ENCODE measurements at places on chromosomes 4 and X.

DNA sequence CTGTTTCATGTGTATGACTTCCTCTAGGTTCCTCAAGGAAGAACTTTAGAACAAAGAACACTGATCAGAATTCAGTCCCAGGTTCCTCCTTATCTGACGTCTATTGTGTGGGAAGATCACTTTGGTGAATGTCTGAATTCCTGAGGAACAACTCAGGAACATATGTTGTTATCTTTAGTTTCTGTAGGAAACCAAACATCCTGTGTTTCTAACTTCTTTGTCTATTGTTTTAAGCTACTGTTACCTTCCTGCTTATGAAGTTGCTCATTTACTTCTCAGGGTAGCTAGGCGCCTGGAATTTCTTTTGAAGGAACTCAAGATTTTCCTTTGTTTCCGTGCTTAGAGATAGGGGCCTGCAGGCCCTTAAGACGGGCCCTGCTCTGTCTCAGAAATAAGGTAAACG lies 46.2 kb downstream of the MAGEB5 start:
- no peak for DNase-seq

- DNase-seq: no peak
Observed at GRCh38 chr4:55947912-55948725, 626 bp upstream of the CEP135 start.

- DNase-seq: no peak
Observed at GRCh38 chrX:9438933-9439494, 25.8 kb upstream of the TBL1X start.

GRCh38 chr4:80812145-80812544 lies 218.4 kb upstream of the BMP3 start:
- DNase-seq: no peak

DNA sequence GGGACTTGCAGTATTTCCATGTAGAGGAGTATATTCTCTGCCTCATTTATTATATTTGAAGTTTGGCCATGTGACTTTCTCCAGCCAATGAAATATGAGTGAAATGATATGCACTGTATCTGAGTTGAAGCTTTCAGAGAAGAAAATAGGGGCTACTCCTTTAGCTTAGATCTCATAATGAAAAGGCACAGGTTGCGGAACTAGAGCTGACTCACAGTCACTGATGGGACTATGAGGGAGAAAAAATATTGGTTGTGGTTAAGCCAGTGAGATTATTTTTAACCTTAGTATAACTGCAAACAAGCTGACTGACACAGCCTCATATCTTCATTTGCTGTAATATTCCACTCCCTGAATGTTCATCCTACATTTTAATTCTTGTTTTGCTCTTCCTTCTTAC lies 1104.3 kb downstream of the RPA4 start:
- DNase-seq: no peak

GRCh38 chr4:66376921-66377320 lies 706.6 kb upstream of the EPHA5 start:
- no peak for DNase-seq

- DNase-seq: no peak
Observed at GRCh38 chr4:148057516-148057915, 325.6 kb downstream of the ARHGAP10 start.

DNA sequence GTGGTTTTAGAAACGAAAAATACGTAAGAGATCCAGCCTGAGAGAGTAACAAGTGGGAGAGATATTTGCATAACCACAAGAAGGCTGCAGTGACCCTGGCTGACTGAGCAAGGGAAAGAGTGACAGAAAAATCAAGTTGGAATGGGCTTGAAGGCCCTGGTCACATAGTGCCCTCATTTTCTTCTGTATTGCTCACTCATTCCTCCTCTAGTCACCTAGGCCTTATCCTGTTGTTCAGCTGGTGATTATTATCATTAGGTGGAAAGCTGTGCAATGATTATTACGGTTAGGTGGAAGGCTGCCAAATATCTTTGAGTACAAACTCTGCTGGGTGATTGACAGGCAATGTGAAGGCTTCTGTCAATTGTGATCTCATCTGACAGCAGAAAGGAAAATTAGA lies 2384.1 kb downstream of the PCDH7 start:
- DNase-seq: no peak

- no peak for DNase-seq
Observed at GRCh38 chrX:137855490-137855889, 289.6 kb downstream of the ZIC3 start.

DNA sequence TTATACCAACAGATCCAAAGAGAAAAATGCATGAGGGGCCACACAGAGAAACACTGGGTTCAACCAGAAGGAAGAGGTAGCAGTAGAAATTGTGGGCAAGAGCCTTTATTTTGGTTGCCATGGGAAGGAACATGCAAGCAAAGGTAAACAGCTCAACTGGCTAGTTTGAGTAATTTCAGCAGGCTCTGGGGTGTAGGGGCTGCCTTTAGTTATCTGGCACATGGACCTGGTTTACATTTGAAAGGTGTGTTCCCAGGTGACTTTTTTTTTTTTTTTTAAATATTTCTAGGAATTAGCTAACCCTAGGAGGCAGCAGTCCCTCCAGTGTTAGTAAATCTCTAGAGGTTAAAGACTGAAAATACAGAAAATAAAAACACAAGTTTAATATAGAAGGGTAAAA lies 481.9 kb downstream of the ACTRT1 start:
- no peak for DNase-seq

DNA sequence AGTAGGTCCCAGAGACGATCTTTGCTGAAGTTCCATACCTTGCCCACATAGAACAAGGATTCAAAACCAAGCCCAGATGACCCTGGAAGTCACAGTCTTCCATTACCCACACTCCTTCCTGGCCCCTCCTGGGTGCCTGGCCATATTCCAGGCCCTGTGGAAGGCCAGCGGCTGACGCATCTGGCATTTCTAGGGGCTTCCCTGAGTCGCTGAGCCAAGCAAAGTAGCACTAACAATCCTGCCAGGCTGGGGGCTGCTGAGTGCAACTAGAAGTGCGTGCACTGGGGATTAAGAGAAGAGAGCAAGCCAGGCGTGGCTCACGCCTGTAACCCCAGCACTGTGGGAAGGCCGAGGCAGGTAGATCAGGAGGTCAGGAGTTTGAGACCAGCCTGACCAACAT lies 175.2 kb upstream of the CPEB2 start:
- no peak for DNase-seq

GRCh38 chr4:14787894-14788293 lies 214.4 kb upstream of the CPEB2 start:
- DNase-seq: no peak

DNA sequence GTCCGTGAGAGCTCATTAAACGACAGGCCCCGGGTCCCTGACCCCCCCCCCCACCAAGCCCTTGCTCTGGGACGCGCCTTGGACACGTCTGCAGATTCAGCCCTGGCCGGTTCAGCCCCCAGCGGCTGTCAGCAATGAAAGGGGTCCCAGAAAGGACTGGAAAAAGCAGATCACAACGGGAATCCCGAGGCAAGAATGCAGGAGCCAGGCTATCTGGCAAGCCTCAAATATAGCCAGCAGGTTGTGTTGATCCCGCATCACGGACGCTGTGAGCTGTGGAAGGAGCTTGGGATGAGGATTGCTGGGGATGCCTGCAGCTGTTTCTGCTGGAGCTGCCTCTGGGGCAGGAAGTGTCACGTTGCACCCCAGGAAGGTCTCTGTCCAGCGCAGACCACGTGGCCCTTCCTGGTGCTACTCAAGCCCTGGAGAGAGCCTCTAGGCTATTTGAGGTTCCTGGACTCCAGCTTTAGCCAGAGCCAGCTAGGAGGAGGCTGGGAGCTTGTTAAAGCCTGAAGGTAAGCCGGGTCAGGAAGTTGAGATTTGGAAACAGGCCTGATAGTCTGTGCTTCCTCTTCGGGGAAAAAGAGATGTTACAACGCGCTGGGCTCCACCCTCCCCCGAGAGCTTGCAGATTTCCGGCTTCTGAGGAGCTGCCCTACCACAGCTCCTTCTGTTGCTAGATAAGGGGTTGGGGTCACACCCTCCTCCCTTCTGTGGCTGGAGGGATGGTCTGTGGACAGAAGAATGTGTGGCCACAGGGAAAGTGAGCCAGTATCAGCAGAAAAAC lies 19.3 kb upstream of the CSF2RA start:
- DNase-seq: no peak

- DNase-seq: no peak
Observed at GRCh38 chr4:108662629-108663028, 12.2 kb downstream of the OSTC start.

DNA sequence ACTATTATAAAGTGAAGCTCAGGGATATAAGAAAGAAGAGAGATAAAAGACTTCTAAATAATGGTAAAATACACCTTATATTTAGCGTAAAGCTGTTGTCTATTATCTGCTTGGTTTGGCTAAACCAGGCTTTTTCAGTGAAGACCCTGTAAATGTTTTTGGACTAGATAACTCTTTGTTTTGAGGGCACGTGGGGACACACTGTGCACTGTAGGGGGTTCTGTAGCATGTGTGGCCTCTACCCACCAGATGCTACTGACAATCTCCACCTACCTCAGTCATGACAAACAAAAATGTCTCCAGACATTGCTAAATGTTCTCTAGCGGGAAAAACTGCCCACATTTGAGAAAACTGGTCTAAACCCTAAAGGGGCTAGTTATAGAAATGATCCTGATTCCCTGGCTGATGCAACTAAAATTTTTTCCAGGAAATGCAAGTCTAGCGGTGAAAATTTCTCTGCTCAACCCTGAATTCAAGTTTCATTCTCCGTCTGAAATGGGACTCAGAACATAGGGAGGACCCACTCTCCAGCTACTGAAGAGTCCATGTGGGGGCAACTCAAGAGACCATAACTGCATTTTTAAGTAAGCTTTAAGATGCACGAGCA lies 355.2 kb upstream of the RASGEF1B start:
- DNase-seq: no peak

GRCh38 chr4:89604951-89605350 lies 232.0 kb downstream of the SNCA start:
- no peak for DNase-seq

DNA sequence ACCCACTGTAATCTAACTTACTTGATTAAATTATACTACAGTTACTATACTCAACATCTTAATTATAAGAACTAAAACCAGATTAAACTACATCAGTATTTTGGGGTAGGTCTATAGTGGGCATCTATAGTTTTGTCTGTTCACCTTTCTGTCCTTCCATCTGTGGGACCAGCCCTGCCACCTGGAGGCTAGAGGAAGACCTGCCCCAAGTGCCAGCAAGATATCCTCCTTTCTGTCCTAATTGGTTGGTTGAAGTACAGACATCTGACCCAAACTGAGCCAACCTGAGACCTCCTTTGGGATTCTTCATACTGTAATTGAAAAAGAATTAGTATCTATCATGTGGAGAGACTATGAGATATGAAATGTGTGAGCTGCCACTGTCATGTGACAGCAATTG lies 172.2 kb upstream of the TLL1 start:
- DNase-seq: no peak

DNA sequence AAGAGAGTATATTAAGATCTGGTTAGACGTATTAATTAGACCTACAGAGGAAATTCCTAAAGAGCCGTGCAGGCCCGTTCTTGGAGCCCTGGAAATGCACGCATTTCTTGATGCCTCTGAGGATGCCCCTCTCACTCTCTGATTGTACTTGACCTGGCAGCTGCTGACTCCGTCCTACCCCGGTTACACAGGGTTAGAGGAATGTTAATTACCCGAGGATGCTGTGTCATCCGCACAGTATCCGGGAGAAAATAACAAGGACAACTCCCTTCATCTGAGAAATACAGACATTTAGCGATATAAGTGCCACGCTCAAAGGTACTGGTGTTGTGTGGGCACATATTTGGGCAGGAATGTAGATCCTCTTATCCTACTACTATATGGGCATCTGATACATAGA lies 404.6 kb upstream of the FAT1 start:
- DNase-seq: no peak

DNA sequence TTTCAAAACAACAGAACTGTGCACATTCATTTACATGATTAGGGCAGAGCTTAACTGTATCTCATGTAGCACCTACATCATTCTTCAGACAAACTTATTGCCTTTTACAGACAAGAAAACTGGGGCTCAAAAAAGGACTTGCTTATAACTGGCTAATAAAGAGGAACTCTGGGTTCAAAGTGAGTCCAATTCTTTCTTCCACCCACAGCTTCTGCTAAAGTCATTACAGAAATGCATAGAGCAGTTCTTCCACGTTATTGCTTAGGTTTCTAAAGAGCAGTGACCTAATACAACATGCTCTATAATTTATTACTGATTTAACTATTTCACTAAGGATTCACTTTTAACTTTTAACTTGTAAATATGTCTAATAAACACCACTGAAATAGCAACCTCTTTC lies 60.6 kb downstream of the ELOVL6 start:
- DNase-seq: no peak

DNA sequence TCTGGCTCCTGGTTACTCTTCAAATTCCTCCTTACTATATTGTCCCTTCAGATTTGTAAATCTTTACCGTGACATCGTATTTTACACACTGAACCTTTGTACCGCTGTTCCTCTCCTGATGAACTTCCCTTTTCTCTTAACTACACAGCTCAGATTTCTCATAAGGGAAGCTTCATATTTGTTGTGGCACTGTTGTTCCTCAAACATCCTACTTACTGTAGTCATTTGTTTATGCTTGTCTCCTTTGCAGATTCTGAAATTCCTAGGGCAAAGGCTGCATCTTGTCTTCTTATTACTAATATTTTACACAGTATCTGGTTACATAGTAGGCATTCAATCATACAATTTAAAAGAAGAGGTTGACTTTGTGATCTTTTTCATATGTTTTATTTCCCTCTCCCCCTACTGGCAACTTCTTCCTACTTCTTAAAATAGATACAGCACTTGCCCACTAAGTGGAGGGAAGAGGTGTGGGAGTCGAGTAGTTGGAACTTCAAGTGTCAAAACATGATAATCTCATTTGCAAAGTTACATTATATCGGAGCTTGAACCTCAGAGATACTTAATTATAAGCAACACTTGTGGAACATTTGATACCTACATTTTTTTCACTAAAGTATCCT lies 50.0 kb downstream of the TET2 start:
- DNase-seq: no peak

DNA sequence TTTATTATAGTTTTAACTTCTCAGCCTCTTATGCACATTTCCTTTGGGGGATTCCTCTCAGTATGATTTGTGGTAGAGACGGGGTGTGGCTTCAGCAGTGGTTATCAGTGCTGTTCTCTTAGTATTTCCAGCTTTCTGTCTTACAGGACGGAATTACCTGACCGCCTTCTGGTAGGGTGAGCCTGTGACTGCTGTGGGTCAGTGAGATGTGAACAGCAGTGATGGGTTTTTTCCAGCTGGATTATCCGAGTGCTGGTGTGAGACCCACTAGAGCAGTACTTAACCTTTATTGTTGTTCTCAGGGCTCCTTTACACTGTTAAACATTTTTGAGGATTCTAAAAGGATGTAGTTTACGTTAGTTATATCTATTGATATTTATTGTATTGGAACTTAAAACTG lies 135.2 kb downstream of the SLIT2 start:
- DNase-seq: no peak

DNA sequence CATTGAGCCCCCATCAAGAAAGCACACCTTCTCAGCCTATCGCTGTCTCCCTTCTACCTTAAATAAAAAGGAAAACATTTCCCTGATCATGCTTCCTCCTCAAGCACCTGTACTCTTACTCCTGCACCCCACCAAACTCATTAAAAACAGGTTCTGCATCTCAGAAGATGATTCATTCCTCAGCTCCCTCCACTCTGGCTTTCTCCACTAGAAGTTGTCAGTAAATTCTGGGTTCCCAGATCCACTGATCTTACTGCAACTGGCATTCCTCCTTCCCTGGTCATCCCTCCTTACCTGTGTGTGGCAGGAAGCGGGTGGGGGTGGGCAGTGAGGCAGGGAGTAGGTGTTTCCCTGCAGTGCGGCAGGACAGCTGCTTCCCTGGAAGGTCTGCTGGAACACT lies 108.8 kb downstream of the GPR143 start:
- DNase-seq: no peak

- no peak for DNase-seq
Observed at GRCh38 chr4:103719830-103720207, at the start of gene TACR3. Gene TACR3, minus strand, starts transcription at chr4:103719985. Its CDS starts 310 bp downstream, at chr4:103719675.

- no peak for DNase-seq
Observed at GRCh38 chr4:143406523-143406922, 69.8 kb downstream of the GAB1 start.

All from amygdala (tissue), 56 donors.